GM13977 (cell line): ENCODE measurements at places on chromosomes 3 and 15.

DNA sequence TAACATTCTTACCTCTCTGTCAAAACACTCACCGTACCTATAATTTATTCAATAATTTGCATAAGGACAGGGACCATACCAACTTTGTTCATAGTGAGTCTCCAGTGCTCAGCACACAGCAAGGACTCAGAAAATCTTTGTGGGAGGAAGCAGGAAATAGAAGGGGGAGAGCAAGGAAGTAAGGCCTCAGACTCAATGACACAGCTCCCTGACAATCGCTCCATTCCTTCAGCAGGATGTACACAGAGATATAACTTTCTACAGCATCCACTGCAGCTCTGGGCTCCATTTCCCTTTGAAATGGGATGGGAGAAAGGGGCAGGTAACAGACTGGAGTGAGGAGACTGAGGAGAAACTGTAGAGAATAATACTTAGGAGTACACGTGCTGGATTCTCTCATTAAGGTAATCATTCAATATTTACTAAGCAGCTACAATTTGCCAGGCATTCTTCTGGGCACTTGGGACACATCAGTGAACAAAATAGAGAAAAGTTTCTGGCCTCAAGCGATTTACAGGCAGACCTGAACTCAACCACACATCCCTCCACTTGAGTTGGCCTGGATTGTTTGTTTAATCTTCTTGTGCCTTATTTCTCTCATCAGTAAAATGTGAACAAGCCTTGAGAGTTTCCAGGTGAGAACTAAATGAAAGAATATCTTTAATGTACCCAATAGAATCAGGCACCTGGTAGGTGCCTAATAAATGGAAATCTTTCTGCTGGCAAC is 330.3 kb upstream of the THBS1 start:
- DNase-seq = no peak

DNA sequence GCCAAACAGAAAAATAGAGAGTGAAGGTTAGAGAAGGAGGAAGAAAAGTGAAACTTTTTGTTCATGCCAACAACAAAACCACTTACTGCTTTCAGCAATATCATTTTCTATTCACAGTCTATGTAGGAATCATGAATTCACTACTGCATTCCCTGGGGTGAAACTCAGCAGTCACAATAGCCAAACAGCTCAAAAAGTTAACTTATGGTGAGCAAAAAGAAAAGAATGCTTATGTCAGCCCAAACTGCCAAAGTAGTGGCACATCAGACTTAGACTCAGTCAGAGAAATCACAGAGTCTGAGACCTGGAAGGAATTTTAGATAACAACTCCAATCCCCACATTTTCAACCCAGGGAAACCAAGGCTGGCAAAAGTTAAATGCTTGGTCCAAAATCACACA is 238.7 kb upstream of the TMCO5A start:
- no peak for DNase-seq

GRCh38 chr3:10780922-10781321 is 35.1 kb upstream of the SLC6A11 start:
- DNase-seq = no peak

DNA sequence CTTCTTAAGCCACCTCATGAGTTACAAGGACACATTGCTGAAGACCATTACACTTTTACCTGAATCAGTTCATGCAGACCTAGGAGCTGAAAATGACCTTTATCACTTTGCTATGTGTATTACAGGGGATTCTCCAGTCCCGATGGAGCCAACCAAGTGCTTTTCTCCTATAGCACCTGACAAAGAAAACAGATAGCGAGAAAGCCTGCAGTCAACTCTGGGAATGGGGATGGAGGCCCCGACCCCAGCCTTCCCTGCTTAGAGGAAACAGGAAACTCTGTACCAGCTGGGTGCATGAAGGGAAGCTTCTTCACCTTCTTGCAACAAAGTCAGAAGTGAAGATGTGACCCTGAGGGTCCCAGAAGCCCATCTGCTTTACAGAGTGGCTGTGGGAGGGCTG is 168.3 kb upstream of the SEMA6D start:
- DNase-seq = no peak

GRCh38 chr3:123584284-123584987 is 417 bp downstream of the HACD2 start:
- DNase-seq = no peak

DNA sequence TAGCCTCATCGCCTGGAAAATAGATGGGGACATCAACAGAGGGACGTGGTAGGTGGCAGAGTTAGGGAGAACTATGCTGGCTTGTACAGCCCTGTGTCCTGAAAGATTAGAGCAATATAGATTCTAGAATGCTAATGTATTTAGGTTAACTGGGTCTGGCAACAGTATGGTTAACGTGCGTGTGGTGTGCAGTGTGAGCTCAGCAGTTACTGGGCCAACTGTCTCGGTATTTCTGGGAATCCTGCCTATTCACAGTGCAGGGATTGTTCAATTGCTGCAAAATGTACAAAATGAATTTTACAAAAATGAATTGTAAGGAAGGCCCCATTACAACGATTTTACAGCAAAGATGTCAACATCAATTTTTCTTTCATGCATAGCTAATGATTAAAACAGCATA is 20.6 kb downstream of the MEIS2 start:
- DNase-seq = no peak

DNA sequence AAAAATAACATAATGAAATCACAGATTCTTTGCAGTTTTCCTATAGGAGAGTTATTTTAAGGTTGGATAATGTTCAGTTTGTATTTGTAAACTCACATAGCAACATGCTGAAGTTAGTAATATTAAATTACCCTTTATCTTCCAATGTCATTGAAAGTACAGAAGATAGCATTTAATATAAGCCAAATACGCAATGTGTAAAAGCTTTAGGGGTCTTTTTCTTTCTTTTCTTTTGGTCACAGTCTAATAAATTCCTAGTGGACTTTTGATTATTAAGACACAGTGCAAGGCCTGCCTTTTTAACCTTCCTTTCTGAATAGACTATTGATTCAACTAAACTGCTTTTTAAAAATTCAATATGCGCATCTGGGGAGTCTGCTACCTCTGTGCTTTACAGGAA is 79.3 kb downstream of the OTOL1 start:
- no peak for DNase-seq

DNA sequence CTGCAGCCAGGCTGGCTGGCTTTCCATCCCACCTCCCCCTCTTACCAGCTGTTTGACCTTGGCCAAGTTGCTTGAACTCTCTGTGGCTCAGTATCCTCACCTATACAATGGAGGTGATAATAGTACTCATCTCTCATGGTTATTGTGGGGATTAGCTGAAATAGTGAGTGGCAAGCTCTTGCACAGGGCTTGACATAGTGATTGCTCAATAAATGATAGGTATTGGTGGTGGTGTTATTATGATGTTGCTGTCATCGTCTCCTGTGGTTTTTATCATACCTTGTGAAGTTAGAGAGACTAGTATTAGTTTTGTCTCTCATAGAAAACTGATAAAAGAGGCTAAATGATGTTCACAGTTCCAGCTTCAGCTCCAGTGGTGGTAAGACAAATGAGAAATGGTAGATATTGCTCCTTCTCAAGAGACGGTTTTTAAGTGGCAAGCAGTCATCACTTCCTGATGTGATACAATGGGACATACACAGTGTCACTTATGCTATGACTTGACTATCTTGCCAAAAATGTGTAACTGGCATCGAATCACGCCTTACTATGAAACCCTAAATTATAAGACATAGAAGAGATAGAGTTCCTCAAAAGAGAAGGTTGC is 12.1 kb upstream of the UBE2E1 start:
- DNase-seq = no peak

DNA sequence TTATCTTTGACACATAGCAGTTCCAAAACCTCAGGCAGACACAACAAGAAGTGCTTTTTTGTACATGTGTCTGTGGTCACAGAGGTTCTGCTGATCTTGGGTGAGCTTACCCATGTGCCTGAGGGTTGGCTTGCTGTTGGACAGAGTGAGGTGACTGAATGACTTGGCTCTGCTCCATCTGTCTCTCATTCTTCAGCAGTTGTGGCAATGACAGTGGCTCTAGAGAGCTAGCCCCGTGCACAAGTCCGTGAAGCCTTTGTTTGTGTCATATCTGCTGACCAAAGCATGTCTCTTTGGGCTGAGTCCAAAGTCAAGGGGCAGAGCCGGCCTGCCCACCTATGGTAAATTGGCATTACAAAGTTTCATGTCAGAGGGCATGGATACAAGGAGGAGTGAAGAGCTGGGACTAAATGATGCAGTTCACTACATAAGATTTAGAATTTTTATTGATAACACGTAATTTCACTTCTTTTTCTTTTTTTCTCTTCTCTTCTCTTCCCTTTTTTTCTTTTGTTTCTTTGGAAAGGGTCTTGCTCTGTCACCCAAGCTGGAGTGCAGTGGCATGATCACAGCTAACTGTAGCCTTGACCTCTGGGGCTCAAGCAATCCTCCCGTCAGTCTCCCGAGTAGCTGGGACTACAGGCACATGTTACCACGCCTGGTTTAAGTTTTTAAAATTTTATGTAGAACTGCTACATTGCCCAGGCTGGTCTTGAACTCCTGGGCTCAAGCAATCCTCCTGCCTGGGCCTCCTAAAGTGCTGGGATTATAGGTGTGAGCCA is 77.9 kb downstream of the ITPR1 start:
- no peak for DNase-seq

DNA sequence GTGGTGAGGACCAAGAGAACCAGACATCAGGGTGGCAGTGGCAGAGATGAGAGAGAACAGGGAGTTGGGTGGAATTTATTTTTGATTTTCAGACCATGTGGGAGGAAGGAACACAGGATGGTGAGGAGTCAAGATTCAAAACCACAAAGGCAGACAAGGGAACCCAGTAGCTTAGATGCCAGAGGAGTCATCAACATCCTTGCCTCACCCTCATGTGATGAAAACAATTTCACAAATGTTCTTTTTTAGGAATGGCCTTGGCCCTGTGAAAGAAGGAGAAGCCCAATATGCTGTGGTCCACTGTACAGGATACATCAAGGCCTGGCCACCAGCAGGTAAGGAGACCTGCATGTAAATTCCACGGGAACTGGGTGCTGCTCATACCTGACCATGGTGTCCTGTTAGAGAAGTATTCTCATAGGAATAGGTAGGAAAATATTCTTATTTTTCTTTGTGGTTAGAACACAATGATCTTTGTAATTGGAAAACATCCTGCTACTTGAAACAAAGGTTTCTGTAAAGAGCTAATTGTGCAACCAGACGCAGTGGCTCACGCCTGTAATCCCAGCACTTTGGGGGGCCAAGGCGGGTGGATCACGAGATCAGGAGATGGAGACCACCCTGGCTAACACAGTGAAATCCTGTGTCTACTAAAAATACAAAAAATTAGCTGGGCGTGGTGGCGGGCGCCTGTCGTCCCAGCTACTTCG is 110.0 kb downstream of the ARNT2 start:
- DNase-seq = no peak

DNA sequence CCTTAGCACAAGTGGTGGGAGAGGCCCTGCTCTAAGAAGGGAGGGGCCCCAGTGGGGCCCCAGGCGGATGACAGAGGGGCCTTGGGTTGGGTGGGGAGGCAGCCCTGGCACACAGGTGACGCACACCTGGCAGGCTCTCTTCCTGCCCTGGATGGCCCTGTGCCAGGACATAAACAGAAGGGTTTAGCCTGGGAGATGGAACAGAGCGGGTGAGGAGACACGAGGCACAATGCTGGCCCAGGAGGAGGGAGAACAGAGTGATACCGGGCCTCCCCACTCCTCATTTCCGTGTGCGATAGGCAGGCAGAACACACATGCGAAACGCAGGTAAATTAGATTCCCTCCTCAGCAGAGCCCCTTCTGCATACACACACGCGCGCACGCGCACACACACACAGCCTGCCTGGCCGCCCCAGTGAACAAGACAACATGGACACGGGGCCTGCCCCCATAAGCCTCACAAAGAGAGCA is 39.8 kb downstream of the IDH2 start:
- no peak for DNase-seq

DNA sequence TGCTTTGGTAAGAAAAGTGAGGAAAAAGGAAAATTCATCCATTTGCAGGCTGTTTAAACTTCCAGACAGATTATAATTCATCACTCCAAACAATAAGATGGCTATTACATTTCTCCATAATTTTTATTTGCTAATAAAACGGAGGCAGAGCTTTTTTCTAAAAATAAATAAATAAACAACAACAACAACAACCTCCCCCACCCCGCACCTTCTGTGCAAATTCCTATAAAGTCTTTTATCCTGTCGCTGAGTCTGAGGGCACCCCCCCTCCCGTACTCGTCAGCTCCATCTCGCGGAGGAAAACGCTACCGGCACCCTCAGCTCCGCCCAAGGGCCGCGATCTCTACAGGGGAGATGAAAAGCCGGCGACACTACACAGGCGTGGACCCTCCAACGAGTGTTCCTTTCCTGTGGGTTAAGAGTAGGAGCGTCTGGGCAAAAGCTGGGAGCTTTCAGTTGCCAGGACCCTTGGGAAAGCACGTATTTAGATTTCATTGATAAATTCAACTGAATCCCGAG is 1.0 kb upstream of the ATP1B3 start:
- peak; percentile 85 for DNase-seq

- no peak for DNase-seq
Observed at GRCh38 chr3:50605901-50606326, 5.7 kb downstream of the CISH start.
